ENCODE measurements at places on chromosomes 12 and 14. TPM values are rescaled to one million over a fixed set of nuclear protein-coding genes. Genes with fewer than 3 reads are reported as not detected.
A peak's percentile ranks its signal among the peaks of the same experiment; 100 is the strongest.

DNA sequence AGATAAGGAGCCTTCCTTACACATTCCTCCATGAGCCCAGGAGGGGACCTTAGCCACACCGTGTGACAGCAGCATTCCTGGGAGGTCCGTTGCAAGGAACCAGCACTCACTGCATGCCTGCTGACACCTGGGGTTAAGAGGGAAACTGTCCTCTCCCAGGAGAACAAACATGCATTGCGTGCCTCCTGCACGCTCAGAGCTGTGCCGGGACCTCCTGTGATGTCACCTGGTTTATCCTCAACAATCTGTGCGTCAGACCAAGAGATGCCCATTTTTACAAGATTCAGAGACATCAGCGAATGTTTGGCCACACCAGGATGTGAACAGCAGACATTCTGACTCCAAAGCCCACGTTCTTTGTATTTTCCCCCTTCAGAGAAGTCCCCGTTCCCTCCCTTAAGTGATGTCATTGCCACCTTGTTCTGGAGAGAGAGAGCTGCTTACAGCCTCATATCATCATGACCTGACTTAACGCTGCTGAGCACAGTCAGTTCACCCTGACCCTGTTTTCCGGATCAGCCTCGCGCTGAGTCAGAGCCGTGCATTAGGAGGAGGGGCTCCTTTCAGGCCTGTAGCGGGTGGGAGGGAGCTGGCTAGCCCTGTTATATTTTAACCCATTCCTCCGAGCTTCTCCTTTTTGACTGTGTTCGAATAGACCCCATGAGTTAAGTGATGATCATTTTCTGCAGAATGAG, 36.2 kb downstream of the TMEM120B start:
- peak; percentile 66 for DNase-seq

- no peak for DNase-seq
Observed at GRCh38 chr14:88870777-88871176, 46.3 kb downstream of the TTC8 start.

- no peak for DNase-seq
Observed at GRCh38 chr12:51911307-51911706, 4.0 kb downstream of the ACVRL1 start.

- no peak for DNase-seq
Observed at GRCh38 chr14:92994942-92995341, 72.0 kb downstream of the CHGA start.

- no peak for DNase-seq
Observed at GRCh38 chr12:1544996-1545700, 49.2 kb downstream of the FBXL14 start.

DNA sequence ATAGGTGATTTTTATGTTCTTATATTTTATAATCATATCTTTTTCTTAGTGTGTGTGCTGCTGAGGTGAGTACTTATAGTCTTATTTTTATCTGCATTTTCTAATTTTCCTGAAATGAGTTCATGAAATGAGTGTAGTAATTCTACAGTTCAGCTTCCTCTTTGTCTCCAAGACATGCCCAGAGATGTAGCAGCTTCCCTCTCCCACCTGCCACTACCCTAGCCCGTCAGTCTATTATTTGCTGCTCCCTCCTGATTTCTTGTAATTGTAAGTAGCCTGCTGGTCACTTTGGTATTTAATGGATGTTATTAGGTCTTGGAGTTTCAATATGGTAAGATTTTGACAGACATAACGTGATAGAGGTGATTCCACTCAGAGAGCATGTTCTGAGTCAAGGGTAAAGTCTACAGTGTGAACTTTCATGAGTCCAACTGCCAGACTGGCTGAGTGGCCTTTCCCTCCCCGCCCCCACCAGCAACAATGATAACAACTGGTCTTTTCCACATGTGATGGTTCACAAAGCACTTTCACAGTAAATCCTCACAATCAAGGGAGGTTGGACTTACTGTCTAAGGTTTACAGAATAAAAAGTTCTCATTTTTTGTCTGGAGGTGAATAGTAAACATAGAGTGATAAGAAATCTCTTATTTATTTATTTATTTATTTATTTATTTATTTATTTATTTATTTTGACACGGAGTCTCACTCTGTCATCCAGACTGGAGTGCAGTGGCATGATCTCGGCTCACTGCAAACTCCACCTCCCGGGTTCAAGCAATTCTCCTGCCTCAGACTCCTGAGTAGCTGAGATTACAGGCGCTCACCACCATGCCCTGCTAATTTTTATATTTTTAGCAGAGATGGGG, 4.2 kb upstream of the RIPK3 start:
- DNase-seq: no peak

GRCh38 chr12:18492372-18493025, 231.2 kb downstream of the PIK3C2G start:
- no peak for DNase-seq

DNA sequence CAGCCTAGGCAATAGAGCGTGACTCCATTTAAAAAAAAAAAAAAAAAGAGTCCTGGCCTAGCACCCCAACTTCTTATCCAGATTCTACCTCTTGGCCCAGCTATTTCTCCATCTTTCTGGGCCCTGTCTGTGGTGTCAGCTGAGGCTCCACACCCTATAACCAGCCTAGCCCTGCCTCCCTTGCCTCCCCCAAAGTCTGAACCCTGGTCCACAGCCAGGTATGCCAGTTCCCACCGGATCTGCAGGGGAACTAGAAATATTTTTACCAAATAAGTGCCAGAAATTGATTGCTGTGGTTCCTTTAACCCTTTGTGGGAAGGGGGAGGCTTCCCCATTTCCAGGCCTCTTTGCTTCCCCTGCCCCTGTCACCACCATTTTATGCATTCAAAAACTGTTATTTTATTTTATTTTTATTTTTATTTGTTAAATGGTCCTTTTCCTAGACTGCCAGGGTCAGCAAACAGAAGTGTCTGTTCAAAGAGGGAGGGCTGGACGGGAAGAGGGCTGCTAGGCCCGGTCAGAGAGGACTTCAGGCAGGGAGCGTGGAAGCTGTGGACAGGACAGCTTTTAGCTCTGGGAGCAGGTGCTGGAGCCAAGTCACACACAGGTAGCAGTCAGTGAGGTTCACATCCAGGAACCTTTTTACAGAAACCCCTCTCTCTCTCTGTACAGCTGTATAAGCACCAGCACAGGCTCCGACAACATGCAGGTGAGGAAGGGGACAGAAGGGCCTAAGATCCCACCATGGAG, 23.2 kb downstream of the TTC9 start:
- no peak for DNase-seq

DNA sequence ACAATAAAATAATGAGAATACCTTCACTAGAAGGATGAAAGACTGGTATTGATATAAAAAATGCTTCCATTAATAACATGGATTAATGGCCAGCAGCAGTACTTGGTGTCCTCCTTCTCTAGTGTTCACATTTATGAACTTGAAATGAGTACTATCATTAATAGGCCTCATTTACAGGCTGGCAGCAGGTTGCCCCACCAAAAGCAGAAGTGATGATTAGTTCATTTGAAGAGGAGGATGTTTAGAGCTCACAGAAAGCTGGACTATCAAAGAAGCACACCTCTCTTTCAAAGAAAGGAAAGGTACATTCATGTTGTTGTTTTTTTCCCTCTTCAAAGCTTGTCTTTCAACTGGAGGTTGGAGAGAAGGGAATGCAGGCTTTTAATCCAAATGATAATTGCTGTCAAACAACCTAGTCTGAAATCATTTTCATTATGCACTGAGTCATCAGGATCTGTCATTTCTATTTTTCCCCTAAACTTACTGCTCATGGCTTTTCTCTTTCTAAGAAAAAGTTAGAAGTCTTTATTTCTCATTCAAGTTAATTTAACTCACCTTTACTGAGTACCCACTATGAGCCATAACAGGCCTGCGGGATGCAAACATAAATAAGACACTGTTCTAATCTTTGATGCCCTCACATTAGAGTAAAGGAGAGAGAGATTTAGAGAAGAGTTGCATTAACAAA, 157.9 kb upstream of the GRIP1 start:
- DNase-seq: no peak

PTHLH gene
- 1.9 TPM for total RNA-seq

- no peak for DNase-seq
Observed at GRCh38 chr12:76272287-76272686, 75.9 kb downstream of the BBS10 start.

DNA sequence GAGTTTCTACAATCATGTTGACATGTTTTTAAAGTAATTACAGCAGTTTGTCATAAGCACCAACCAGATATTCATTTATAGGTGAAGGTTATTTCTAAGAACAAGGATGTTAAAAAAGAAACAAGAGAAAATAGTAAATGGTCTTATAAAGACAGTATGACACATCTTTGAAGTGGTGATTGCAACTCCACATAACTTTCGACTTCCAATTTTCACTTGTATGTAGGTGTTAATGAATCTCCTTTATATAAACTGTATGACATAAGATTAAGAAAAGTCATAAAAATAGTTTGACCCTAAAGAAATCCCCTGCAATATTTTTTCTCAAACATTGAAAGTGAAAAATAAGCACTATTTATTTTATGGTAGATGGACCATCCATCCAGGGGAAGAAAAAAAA, 144.8 kb upstream of the PTPRQ start:
- DNase-seq: no peak

- DNase-seq: no peak
Observed at GRCh38 chr12:19775241-19775640, 335.9 kb downstream of the AEBP2 start.

KRT83 gene
- total RNA-seq: 0.43 TPM

DNA sequence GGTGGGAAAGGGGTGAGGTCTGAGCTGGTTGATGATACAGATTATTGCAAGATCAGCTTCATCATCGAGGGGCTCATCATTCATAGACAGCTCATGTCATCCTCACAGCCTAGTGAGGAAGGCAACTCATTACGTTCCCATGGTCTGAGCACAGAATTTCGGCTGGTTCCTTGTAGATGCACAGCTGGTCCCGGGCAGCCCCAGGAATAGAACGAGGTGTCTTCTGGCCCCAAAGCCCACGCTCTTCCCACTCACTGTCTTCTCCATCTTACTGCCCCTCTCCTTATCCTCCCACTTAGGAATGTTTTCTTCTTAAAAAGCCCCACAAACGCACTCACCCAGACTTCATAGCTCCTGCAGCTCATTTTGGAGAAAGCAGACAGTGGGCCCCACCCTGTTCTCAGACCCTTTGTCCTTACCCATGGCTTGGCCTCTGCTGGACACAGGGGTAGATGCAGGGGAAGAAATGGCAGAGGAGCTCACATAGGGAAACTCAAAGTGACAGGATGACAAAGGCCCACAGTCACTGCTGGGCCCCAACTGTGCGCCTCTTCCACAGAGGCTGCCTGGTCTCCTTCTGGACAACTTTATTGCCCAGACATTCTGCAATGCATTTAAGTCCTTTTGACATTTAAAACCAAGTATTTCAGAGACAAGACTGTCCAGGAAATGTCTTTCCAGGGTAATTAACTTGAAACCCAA, 162.2 kb downstream of the ADGRD1 start:
- no peak for DNase-seq

DNA sequence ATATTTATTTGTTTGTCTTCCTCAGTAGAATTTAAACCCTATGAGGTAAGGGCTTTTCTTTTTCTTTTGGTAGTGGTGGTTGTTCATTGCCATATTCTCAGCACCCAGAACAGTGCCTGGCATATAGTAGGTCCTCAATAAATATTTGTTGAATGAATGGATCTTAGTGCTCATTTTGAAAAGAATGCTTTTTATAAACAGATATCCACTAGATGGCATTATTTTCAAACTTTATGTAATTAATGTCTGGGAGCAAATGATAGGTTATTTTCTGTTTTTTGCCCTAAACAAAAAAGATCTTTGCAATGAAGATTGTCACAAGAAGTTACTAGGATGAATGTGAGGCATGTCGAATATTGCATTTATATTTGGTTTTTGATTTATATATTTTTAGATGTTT, 64.1 kb downstream of the RAD51B start:
- DNase-seq: peak; percentile 43

DNA sequence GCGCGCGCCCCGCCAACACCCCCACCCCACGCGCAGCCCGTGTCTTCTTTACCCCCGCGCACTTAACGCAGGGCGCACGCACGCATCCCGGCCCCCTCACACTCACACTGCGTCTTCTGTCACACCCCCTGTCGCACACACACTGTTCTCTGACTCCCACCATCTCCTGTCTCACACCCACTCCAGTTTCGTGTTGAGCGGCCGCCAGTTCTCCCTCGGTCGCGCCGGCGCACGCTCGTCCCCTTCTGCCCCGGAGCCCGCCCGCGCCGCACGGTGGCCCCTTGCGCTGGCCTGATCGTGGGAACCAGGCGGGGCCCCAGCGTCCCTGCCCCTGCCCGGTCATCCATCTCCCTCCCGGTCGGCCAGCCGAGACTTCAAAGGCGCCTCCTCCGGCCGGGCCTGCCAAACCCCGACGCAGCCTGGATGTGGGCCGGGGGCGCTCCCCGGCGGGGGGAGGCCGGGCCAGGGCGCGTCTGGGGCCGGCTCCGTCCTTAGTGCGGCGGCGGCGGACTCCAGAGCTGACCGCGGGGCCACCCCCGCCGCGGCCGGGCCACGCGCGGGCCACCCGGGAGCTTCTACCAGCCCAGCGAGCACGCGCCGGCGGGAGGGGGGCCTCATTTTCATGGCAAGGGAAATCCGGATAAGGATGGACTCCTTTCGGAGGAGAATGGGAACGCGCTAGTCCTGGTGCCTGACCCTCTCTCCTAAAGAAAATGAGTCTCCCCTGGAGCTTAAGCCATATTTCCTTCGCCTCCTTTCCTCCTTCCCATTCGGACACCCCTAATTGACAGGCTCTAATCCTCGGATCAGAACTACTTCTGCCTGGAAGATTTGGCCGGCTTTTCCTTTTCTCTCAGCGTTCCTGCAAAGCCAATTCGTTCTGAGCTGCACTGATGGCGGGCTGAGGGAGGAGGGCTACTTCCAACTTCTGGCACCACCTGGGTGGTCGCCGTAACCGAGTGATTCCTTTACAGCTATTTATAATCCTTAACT, 82.0 kb upstream of the HMGA2 start:
- no peak for DNase-seq

- DNase-seq: no peak
Observed at GRCh38 chr14:103132381-103133209, 9.3 kb downstream of the TNFAIP2 start.

GRCh38 chr12:72448089-72448488, 175.9 kb downstream of the TRHDE start:
- DNase-seq: no peak

DNA sequence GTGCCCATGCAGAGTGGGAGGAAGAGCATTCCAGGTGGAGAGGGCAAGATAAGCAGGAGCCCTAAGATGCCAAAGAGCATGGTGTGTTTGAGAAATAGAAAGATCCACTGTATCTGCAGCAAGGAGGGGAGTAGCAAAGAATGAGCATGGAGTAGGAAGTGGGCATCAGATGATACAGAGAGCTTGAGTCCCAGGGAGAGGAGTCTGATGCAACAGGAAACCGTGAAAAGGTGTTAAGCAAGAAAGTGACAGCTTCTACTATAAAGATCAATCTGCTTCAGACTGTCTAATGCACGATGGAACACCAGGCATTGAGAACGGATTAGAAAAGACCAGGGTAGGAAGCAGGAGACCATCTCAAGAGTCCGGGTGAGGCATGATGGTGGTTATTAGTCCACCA, 12.3 kb upstream of the GPRC5D start:
- no peak for DNase-seq

GRCh38 chr12:85946375-85946774, 72.3 kb downstream of the NTS start:
- no peak for DNase-seq

ASPG gene
- 0.33 TPM for total RNA-seq

Measured in PC-9 (cell line).